ENCODE measurements at places on chromosomes 4 and X. TPM values are rescaled to one million over a fixed set of nuclear protein-coding genes. Genes with fewer than 3 reads are reported as not detected.

CYSLTR1 gene
- under 0.01 TPM for total RNA-seq

MAMLD1 gene
- 2.7 TPM for total RNA-seq

RHOXF2 gene
- total RNA-seq = under 0.01 TPM

H2BW2 gene
- not detected for total RNA-seq

MAP3K15 gene
- total RNA-seq = under 0.01 TPM

SSX1 gene
- not detected for total RNA-seq

ABCG2 gene
- 0.59 TPM for total RNA-seq

ENPP6 gene
- total RNA-seq = not detected

TEX13C gene
- total RNA-seq = not detected

GRCh38 chrX:138921031-138921430, 209.5 kb upstream of the FGF13 start:
- no peak for DNase-seq

DNA sequence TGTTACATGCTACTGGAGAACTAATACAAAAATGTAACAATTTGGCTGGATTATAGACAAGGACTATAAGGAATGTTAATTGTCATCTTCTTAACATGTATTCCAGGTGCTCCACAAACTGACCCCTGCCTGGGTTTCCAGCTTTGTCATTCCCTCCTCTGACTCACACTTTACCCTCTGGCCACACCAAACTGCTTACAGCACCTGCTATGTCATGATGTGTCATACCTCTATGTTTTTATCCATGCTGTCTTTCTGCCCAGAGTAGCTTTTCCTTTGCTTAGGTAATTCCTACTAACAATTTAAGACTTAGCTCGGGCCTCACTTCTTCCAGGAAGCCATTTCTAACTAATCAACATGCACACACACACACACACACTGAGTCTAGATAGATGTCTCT, 14.0 kb upstream of the SHROOM4 start:
- no peak for DNase-seq

DNA sequence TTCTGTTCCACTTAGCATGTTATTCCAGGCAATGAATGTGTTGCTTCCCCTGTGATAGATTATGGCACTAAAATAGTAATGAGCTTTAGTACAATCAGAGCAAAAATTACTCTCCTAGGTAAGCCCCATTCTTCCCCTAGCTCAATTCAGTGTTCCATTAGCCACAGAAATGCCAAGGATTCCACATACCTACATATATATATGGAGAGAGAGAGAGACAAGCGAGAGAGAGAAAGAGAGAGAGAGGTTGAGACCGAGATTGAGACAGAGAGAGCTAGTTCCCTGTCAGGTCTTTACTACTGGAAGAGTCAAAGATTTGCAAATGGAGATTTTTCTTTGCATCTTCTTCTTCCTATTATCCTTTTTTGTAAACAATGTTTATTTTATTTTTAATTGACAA, 8.7 kb downstream of the LIMCH1 start:
- DNase-seq = no peak

DNA sequence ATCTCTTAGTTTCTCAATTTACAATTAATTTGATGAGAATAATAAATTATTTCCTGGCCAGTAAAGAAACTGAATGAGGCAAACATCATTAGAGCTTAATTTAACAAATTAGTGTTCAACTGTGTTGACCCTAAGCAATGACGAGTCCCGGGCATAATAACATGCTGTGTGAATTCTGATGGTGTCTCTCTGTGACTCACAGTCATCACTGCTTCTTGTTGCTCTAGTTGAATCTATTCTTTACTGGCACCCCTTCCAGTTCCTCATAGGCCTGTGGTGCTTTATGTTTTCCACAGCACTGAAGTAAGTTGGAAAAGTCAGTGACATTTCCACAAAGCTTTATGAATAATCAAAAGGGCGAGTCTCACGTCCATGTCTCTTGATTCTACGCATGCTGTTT, 57.7 kb upstream of the SLC7A11 start:
- no peak for DNase-seq

GRCh38 chrX:136353526-136354093, 52.8 kb downstream of the ADGRG4 start:
- DNase-seq = no peak

GRCh38 chrX:69066021-69066757, 99.1 kb downstream of the PJA1 start:
- DNase-seq = no peak

- DNase-seq = no peak
Observed at GRCh38 chrX:2960861-2961515, 31.8 kb upstream of the ARSD start.

GRCh38 chr4:44988011-44988410, 261.7 kb upstream of the GNPDA2 start:
- no peak for DNase-seq

DNA sequence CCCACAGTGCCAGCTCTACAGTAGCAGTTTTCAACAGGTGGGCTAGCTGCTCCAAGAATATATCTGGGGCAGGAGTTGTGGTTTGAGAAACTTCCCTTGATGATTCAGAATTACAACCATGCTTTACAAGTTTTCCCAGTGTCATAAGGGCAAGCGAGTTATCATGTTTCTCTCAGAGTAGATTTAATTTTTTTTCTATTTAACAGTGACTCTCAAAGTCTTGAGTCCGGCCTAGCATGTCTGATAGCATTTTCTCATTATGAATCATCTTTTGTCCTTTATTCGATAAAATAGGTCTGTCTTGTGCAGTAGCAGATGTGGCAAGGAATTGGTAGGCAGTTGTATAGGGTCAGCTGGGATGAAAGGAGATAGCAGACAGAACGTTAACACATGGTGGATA, 62.2 kb upstream of the SPANXD start:
- no peak for DNase-seq

- DNase-seq = peak; percentile 14
Observed at GRCh38 chr4:2797545-2798305, 4.8 kb downstream of the SH3BP2 start.

DNA sequence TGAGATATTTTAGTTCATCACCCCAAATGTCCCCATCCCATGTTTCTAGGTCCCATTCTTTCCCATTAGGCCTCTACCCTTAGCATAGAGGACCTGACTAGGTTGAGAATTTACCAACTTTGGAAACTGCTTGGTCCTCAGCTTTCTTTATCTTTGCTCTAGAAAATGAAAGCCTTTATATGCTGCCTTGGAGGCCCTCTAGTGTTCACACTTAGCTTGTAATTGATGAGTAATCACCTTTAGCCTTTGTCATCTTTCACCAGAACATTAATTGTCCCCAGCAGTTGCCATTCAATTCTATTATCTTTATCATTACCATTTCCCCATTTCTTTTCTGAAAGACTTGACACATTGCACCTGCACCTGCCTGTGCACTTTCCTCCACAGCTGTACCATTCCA, 589.2 kb upstream of the NR3C2 start:
- DNase-seq = no peak

GRCh38 chr4:168853770-168854169, 156.3 kb downstream of the CBR4 start:
- DNase-seq = no peak

DNA sequence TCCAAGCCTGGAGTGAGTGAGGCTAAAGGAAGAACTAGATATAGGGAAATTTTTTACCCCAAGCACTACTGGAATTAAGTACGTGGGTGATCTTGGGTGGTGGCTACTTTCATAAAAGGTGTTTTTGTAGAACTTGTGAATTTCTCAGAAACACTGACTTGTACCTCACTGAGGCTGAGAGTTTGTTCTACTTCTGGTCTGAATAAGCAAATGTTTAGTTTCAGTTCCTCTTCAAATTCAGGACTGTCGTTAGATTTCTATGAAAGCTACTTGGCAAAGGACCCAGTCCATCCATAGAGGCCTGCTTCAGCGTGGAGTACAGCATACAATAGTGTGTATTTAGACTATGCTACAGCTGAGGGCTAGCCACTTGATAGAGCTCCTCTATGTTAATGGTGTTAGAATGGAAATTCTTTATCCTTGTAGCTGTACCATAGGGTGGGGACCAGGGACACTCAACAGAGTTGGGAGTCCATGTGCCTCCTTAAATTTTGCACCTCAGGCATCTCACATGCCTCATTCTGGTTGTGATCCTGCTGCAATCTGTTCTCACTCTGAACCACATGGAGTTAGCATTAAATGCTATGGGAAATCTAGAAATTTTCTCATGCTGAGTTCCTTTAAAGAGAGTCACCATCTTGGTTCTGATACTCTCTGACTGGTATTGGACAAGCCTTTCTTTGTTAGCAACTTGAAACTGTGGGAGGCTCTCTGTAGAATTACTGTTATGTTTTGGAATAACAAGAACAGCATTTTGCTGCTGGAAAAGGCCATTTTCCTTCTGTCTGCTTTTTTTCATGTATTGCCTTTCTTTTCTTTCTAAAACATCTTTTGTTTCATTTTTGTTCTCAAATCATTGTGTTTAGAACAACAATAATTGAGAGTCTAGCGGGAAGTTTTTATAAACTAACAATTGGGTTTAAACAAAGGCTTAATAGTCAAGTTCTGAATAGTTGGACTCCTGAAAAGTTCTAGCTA, 86.8 kb downstream of the PDGFRA start:
- DNase-seq = no peak

GRCh38 chrX:108696690-108697089, 39.7 kb downstream of the IRS4 start:
- no peak for DNase-seq

DNA sequence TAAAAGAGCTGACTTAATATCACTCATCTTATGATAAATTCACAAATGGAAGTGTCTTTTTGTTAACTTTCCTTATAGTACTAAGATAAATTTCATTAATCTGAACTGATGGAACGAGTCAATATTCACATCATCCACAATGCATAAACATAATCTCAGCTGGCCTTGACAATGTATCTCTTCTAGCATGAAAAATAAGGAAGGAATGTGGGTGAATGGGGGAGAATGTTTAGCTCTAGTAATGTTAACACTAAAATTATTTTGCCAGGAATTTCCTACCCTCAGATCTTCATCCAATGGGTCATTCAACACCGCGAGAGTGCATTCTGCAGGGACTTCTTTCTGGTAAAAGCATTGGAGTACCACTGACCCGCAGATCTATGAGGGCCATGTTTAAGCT, 15.8 kb downstream of the TRPC3 start:
- no peak for DNase-seq

DNA sequence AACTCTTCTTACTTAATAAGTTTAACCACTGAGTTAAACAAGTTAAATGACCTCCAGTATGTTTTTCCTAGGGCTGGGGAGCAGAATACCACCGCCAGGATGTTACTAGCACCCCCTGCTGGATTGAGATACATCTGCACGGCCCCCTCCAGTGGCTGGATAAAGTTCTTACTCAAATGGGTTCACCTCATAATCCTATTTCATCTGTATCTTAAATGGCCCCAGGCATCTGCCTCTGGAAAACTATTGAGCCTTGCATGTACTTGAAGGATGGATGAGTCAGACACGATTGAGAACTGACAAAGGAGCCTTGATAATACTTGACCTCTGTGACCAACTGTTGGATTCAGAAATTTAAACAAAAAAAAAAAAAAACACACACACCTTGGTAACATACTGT, 61.5 kb upstream of the MMAA start:
- DNase-seq = peak; percentile 80

- DNase-seq = peak; percentile 66
Observed at GRCh38 chr4:169098054-169098497, 88.0 kb upstream of the CBR4 start.
